ENCODE measurements at places on chromosomes 12 and 14.

DNA sequence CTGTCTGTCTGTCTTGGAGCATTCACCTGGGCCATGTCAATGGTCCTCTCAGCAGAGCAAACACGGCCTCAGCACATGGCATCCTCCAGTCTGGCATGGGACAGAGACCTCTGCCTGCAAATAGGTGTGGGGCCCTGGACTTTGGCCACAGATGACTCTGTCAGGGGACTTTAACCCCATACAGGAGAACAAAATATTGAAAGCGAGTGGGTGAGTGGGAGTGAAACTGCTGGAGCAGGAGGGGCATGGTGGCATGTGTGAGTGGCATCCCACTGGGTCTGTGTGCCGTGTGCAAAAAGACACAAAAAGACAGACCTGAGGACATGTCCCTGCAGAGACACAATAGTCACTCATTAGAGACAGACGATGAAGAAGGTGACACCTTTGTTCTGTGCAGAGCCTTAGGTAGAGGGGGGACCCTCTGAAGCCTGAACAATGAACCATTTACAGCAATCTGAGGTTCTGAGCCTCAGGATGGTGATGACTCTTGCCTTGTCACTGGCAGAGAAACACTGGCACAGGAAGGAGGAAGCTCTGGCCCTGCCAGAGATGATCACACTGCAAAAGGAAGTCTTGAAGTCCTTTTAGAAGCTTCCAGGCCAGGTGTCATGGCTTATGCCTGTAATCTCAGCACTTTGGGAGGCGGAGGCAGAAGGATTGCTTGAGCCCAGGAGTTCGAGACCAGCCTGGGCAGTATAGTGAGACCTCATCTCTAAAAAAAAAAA is 7.5 kb downstream of the LAG3 start:
- DNase-seq = no peak

DNA sequence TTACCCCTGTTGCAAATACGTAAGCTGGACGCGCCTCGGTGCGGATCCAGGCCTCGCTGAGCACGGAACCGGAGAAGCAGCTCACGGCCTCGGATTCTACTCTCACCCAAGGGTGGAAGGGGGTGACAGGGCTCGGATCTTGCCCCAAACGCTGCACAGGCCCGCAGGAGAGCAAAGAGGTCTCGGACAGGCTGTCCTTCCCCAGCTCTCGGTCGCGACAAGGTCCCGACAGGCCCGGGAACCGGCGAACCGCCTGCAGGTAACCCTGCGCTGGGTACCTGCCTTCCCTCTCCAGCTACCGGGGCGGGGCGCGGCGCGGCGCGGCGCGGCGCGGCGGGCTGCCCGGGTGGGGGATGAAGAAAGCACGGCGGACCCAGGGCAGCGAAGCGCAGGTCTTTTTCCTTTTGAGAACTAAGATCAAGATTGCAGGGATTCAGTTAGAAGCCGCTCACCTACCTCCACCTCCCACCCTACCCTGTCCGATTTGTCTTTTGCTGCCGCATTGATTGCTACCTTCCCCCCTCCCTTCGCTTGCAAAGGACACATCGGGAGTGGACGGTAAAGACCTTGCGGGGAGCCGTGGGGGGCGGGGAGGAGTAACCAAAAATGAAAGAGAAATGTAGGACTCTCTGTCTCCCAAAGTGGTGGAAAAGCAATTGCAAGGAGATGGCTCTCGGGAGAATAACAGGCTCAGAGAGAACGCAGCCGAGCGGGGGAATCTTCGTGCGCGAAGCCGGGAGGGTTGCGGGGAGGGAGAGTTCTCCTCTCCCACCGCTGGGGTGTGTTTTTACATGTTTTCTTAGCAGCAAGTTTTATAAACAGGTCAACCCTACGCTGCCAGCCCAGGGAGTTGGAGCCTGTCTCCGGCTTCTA is 8.4 kb upstream of the TBX3 start:
- no peak for DNase-seq

DNA sequence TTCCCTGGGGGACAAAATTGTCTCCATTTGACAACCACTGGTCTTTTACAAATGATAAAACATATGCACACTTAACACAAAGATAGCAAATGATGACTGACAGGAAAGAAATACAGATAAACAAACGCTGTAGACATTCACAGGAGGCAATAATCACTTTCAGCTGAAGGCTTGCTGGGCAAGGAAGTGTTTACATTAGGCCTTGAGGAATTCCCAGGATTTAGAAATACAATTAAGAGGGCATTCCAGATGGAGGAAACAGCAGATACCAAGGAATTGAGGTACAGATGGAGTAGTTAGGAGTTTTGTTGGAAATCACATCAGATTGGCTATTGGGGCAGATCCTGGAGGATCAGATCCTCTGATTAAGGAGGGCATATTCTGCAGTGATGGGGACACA is 93.9 kb downstream of the DYRK2 start:
- DNase-seq = no peak

- DNase-seq = no peak
Measured at GRCh38 chr12:64826234-64826633, 1.8 kb downstream of the TBC1D30 start.

DNA sequence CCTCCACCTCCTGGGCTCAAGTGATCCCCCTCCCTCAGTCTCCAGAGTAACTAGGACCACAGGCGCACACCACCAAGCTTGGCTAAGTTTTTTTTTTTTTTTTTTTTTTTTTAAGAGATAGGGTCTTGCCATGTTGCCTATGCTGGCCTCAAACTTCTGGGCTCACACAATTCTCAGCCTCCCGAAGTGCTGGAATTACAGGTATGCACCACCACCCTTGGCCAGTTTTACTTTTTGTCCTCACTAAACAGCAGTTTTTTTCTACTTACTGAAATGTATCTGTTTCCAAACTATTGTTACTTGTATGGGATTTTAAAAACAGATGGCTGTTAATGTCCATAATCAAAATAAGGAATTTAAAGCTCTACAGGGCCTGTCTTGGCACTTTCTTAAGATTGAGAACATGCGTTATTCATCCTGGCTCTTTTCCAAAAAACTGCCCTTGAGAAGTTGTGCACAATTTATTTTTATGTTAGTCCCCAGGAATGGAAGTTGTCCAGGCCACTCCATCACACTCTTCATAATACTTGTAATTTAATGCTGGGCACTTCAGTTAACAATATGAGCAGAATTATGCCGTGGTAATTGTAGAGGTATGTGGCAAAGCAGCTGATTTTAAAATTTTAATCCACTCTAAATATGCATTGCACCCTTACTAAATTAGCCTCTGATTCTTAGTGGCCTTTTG is 51.9 kb upstream of the REP15 start:
- no peak for DNase-seq

GRCh38 chr14:96514694-96515093 is 12.5 kb downstream of the PAPOLA start:
- no peak for DNase-seq

GRCh38 chr12:57890191-57891115 is 43.9 kb upstream of the CTDSP2 start:
- DNase-seq = no peak

DNA sequence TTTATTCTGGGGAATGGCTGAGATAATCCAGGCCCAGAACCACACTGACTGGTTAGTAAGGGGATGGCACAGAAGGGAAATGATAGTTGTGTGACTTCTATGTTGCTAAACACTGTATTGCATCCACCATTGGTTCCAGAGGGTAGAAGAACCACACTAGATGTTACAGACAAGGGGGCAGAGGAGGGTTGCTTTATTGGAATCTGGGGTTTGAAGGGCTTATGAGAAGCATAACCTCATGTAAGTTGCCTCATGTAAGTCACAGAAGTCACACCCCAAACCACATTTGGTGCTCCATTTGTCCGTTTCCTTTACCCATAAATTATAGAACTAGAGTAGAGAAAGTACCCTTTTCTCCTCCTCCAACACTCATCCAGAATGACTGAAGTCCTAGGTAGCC is 5.5 kb upstream of the PSMA6 start:
- DNase-seq = no peak

GRCh38 chr14:64942531-64943111 is at the start of gene GPX2:
TSS of gene GPX2 (minus strand) at chr14:64942745. CDS start at chr14:64942726, 19 bp downstream.
- no peak for DNase-seq

GRCh38 chr12:110266381-110266960 is 14.6 kb upstream of the ATP2A2 start:
- no peak for DNase-seq

DNA sequence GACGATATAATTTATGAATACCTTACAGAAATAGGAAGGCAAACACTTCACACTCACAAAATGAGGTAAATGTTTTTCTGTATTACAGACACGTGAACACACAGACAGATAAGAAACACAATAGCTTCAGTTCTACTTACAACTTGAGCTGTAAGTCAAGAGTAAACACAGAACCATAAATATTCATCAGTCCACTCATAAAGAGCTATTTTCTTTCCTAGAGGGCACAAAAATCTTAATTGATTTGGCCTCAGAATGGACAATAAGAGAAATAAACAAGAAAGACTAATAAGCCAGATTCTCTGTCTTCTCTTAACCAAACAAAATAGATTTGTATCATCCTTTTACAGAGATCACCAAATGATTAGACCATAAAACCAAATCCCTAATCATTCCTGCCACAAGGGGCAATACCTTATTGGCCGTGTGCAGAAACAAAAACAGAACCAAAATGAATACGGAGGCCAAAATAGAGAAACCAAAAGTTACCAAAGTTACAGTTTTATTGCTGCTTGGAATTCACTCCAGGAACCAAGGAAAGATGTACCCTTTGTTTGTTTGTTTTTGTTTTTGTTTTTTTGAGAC is 38.1 kb upstream of the GARIN2 start:
- no peak for DNase-seq

DNA sequence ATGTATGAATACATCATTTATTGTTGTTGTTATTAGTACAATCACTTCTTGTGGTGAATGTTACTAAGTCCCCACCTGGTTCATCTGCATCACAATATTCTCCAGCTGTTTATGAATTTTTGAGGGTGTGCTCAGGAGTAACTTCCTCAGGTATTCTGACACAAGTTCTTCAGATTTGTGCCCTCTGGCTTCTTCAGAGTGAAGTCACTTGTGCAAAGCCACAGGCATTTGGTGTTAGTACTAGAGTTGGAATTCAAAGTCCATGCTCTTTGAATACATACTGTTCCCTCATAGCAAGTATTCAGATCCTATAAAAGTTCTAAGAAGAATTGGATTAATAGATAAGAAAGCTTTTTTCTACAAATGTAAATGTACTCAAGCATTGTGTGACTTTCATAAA is 150.3 kb upstream of the AVPR1A start:
- DNase-seq = no peak

- DNase-seq = no peak
Measured at GRCh38 chr12:6167327-6168280, 32.6 kb upstream of the CD9 start.

DNA sequence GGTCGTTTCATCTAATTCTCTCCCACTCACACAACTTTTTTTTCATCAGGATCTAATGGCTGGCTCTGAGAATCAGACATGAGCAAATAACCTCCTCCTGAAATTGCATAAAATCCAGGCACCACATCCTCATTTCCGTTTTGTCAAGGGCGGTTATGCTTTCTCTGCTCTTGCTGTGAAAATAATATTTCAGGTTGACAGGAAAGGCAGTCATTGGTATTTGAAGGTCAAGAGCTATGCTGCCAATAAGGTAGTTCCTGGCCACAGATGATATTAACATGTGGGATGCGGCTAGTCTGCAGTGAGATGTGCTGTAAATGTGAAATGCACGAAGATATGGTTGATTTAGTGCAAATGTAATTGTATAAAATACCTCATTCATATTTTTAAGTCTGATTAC is 870.2 kb upstream of the TMEM132C start:
- DNase-seq = no peak

GRCh38 chr12:9732921-9733461 is at the start of gene CLECL1:
TSS of gene CLECL1 (minus strand) at chr12:9733097.
- no peak for DNase-seq

GRCh38 chr12:16984484-16984883 is 378.5 kb upstream of the LMO3 start:
- DNase-seq = no peak

- DNase-seq = no peak
Measured at GRCh38 chr14:90426663-90427062, 29.8 kb downstream of the CALM1 start.

GRCh38 chr14:28321475-28322244 is 444.9 kb upstream of the FOXG1 start:
- DNase-seq = no peak

DNA sequence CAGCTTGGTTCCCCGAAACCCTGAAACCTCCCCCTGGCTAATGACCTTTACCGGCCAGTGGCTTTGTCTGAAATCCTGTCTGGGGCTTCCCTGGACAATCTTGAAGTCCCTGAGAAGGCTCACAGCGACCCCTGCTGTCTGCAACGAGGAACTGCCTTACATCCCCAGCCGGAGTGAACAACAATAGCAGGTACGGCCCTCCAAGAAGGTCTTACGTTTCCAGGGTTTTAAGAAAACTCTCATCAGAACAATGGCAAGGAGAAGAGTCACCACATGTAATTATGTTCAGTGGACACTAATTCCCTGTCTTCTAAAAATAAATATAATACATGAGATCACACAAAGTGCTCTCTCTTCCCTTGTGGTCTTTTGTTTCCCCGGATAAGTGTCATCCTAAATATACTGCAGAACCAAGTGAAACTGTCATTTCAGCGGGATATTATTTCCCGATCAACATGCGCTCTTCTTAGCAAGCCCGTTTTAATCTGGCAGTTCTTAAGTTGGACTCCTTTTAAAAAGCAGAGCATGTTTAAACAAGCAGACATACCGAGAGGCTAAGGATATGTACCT is 53.3 kb downstream of the RBM19 start:
- DNase-seq = no peak

DNA sequence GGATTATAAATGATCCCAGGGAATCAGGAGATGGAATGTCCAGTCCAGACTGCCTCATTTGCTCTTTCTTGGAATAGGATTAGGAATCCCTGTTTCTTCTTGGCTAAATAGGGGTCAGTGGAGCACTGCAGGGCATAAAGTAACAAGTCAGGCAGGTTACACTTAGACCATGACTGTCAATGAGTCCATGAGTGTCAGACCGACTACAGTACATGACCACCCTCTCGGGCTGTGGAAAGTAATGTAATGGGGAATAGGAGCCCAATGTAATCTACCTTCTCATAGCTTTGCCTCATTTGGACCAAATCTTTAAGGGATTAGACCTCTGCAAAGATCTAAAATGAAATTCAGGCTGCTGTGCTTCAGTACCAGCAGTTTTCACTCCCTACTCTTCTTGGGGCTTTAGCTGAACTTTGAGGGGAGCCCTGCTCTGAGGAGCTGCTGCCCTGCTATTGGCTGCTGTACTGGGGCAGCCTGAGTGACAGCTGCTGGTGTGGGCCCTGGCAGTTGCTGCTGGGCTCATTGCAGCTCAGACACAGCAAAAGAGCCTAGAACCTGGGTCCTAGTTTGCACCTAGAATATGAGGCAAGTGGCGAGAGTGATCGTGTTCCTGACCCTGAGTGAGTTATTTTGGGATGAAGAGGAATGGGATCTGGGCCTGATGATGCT is 62.2 kb upstream of the OR4E1 start:
- DNase-seq = no peak

DNA sequence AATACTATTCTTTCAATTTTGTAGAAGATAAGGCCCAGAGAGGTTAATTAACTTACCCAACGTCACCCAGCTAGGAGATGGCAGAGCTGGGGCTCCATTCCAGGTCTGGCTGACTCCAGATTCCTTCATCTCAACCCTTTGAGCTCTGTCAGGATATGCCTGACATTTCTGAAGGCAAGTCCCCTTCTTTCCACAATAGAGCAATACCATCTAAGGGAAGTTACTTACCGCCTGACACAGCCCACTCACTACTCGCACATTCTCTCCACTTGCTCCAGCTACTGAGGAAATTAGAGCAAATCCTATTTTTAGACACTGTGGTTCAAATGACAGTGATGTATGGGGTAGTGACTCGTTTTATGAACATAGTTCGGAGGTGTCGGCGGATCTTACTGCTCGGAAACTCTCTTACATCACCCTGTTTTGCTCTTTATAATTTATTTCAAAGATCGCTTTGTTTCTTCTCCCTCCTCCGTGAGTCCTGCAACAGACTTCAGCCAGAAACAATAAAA is 2.0 kb upstream of the WSCD2 start:
- no peak for DNase-seq

Measured in T-helper 22 cell (primary cell).